ENCODE measurements at places on chromosomes 4 and X.

DNA sequence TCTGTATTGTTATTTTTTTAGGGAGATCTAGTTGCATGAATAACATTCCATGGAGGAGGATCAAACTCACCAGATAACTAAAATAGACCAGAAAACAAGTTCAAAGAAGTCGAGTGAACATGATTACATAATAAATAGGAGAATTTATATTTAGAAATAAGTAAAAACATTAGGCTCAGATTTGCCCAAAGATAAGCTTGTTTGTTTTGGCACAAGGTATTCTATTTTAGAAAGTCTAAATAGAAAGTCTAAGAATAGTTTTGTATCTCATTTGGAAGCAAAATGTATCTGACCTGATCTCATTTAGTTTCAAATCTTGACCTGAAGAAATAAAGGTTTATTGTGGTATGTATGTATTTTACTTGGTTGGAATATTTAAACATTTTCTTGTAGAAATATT, 670.6 kb upstream of the GALNTL6 start:
- no peak for DNase-seq

DNA sequence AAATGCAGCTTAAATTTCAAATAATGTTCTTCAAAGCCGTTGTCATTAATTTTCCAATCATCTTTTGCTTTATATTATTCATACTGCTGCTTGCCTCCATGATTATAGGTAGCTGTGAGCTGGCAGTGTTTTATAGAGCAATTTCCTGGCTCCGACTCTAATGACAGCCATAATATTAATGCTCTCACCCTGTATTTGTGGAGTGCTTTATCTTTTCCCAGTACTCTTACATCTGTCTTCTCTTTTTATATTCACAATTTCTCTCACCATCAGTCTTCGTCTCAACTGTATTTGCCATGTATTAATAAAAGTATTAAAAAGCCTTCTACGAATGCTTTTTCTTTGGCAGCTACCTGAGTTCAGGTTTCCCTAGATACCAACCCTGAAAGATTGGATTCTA, 21.0 kb downstream of the ATXN3L start:
- DNase-seq, result no peak

GRCh38 chr4:130288576-130288975, 1192.6 kb downstream of the C4orf33 start:
- no peak for DNase-seq

DNA sequence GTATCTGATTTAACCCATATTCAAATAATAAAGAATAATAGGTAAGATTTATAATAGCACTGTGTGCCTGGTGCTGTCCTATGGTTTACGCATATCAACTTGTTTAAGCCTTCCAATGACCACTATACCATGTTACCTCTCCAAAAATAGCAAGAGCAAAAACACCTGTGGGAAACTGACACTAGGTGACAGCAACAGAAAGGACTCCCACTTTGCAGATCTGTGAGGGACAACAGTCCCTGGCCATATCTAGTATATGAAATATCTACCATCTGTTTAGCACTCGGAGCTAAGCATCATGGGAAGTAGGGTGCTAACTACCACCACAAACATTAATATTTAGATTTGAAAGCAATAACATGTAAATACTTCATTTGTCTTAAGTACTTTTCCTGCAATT, 55.7 kb upstream of the TXK start:
- no peak for DNase-seq

All from endothelial cell (in vitro differentiated cells).